ENCODE measurements at places on chromosomes 12 and 14.

DNA sequence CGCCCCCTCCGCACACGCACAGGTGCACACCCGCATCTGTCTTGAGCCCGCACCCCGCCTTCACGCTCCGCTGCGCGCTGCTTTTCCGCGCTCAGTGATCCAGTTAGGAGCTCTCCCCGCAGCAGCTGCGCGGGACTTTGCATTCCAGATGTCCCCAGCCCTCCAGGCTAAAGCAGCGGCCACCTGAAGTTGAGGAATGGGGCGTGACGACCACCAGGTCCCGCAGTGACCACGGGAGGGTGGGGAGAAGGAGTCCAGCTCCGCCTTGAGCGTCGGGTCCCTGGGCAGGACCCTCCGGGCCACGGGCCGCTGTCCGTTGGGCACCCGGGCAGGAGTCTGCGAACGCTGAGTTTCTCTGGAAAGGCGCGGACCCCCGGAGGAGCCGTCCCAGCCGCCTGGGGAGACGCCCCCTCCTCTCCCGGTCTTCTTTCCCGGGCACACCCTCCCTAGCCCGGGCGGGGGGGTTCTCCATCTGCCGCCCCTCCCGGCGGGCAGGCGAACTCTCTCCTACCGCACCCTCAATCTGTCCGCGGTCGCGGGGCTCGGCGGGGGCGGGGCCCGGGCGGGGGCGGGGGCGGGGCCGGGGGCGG lies 334 bp upstream of the TMEM132C start:
- no peak for DNase-seq

DNA sequence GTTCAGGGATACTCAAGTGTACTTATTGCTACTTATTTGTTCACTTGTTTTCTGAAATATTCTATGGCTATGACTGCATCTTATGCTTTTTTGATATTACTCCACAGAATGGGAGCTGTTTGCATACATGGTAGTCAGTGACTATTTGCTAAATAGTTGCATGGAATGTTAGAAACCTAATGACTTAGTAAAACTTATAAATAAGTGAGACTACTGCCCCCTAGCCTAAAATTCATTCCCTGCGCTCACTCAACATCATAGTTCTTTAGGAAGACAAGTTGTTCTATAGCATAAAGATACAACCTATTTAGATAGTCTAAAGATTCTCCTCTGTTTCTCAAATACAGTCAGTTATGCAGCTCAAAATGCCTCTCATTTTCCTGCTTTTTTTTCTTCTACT lies 305.5 kb downstream of the CEP128 start:
- DNase-seq, result peak; percentile 23

GRCh38 chr12:65696227-65696626 lies 128.1 kb upstream of the HMGA2 start:
- DNase-seq, result peak; percentile 64

GRCh38 chr14:25484235-25484634 lies 434.3 kb upstream of the STXBP6 start:
- no peak for DNase-seq

GRCh38 chr14:79325071-79325470 lies 886.2 kb downstream of the DIO2 start:
- no peak for DNase-seq

DNA sequence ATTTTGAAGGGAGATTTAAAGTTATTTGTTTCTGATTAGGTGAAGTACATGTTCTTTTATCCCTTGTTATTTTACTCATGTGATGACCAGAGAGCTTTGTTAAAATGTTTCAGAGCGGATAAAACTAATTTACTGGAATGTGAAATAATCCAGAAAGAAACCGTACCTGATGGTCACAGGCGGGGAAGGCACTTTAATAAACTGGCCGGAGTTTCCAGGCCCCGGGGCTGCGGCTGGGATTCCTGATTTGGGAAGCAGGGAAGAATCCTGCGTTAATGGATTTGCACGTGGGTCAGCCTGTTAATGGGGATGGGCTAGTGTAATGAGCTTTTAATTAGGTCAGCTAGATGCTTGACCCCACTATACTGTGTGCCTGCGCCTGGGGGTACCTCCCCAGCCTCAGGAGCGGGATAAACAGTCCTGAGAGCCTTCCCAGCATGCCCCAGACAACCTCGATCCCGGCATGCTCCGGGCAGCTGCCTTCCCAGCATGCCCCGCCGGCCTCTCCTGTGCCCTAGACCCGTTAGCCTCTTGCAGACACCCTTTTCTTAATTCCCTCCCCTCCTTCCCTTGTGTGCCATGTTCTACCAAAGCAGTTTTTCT lies 208.6 kb upstream of the CDKN3 start:
- no peak for DNase-seq

DNA sequence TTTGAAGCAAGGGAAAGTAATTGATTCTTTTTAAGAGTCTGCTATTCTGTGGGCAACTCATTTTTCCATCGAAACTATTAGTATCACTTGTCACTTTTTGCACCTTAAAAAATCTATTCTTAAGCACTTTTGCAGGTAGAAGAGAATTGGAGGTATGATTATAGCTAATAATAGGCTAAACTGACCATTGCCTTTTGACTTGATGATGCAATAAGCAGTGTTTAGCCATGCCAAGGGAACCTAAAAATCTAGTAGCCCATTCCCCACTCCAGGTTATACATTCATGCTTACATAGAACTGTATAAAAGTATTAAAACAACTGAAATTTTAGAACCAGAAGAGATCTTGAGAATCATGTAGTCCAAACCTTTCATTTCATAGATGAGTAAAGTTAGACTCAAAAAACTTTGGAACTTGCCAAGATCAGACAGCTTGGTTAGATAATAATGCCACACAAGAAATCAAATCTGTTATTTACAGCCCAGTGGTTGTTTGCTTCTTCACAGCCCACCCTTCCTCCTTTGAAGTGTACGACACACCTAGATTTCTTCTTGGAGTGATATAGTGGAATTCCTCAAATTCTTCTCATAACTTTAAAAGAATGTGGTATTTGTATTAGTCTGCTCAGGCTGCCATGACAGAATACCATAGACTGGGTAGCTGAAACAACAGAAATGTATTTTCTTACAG lies 21.7 kb upstream of the GARIN2 start:
- DNase-seq, result no peak

- no peak for DNase-seq
These were observed 17.2 kb downstream of the SAMD4A start for GRCh38 chr14:54584097-54584496.

GRCh38 chr12:42477941-42478340 lies 111.6 kb downstream of the PRICKLE1 start:
- DNase-seq, result no peak

GRCh38 chr12:87020071-87020470 lies 763.9 kb upstream of the MGAT4C start:
- peak; percentile 53 for DNase-seq

- no peak for DNase-seq
These were observed at the start of gene KRT4 for GRCh38 chr12:52813885-52814709. Gene KRT4 (minus strand): TSS chr12:52814116. CDS start chr12:52814058, 58 bp downstream.

DNA sequence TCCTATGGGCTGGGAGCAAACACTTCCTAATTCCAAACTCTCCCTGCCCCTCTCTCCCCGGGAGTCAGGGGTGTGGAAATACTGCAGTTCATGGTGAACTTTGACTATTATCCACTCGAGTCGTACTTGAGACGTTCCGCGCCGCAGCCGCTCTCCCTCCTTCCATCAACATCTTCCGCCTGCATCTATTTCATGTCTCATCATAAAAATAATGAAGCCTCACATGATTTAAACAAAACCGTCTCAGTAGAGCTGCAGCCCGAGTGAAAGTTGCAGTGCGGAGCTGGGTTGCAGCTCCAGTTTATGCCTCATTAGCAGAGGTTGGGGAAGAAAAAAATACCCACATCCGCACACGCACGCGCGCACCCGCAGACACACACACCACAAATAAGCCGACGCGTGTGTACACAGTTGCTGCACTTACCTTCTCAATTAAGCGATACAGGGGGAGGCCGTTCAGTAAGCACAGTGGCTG lies 283 bp downstream of the LMO3 start:
- peak; percentile 43 for DNase-seq

GRCh38 chr12:1131811-1132224 lies 140.8 kb downstream of the ERC1 start:
- no peak for DNase-seq

GRCh38 chr14:39827901-39828655 lies 395.8 kb upstream of the FBXO33 start:
- DNase-seq, result no peak

DNA sequence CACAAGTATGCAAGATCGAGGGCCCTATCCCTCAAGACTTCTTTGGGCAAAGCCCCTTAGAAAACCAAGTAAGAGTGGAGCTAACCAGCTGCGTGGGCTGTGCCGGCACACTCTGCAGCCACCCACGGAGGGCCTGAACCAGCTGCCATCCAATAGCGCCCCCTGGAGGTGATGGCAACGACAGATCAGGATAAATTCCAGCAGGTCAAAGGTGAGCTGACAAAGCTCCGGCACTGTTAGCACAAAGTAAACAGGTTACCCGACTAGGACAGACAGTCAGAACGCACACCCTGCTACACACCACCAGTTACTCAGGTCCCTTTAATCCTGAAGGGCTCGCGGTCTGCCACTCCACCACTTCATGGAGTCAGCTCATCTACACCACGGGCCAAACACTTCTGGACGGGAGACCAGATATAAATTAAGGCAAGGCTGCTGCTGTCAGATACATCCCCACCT lies 4.9 kb downstream of the ZBTB39 start:
- DNase-seq, result peak; percentile 77

DNA sequence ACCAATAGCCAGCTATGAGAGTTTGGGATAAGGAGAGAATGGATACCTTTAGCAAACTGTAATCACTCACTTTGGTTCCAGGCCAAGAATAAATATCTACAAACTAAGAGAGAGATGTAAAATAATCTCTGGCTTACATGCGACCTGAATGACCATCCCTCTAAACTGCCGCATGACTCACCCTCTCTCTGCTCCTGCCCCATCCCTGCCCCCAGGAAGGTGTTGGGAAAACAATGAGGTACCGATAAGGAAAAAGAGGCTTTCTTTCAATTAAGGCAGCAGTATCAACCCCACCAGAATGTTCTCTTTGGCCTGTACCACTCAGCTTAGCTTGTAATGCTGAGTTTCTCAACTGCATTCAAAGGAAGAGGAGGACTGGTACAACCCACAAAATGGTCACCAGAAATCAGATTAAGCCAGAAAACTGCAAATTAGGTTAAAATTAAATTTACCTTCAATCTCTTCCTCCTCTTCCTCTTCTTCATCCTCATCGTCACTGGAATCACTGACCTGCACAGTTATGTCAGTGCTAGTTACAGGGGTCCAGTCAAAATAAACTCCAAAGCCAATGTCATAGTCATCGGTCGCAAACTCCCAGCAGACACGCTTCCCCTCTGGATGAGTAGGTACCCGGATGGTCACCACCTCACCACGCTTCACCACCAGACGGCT lies 22.0 kb downstream of the GSTZ1 start:
- peak; percentile 48 for DNase-seq

DNA sequence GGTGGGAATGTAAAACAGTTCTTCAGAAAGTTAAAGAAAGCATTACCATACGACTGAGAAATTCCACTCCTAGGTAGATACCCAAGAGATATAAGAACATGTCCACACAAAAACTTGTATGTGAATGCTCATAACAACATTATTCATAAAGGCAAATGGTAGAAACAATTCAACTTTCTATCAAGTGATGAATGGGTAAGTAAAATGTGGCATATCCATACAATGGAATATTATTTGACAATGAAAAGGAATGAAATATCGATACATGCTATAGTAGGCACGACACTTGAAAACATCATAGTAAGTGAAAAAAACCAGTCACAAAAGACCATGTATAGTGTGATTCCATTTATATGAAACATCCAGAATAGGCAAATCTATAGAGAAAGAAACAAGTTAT lies 71.3 kb downstream of the GALNT8 start:
- no peak for DNase-seq

DNA sequence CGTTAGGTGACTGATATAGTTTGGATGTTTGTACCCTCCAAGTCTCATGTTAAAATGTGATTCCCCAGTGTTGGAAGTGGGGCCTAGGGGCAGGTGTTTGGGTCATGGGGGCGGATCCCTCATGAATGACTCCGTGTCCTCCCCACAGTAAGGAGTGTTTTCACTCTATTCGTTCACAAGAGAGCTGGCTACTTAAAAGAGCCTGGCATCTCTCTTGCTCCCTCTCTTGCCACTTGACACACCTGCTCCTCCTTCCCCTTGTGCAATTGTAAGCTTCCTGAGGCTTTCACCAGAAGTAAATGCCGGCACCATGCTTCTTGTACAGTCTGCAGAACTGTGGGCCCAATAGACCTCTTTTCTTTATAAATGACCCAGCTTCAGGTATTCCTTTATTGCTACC lies 2.6 kb downstream of the IFI27L2 start:
- DNase-seq, result no peak

- no peak for DNase-seq
These were observed 681.4 kb upstream of the FBXO33 start for GRCh38 chr14:40113671-40114070.

GRCh38 chr12:82225871-82226270 lies 132.3 kb downstream of the CCDC59 start:
- DNase-seq, result peak; percentile 49

DNA sequence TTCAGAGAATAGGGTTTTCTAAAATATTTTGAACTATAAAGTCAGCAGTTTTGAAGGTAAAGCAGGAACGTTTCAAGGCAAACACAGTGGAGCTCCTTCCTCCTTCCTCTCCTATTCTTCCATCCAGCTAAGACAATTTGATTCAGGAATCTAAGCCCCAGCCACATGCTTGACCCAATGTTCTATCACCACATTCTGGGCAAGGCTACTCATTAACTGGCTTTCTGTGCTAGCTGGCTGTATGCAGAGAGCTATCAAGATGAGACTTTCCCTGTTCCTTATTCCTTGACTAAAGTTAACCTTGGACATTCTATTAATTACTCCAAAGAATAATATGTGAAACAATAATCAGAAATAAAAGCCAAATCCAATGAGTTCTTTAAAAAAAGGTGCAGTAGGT lies 266.9 kb downstream of the NOVA1 start:
- DNase-seq, result no peak

- no peak for DNase-seq
These were observed 10.1 kb downstream of the PDE6H start for GRCh38 chr12:14982991-14983390.

- peak; percentile 74 for DNase-seq
These were observed 2.9 kb downstream of the RDH12 start for GRCh38 chr14:67704484-67705089.

DNA sequence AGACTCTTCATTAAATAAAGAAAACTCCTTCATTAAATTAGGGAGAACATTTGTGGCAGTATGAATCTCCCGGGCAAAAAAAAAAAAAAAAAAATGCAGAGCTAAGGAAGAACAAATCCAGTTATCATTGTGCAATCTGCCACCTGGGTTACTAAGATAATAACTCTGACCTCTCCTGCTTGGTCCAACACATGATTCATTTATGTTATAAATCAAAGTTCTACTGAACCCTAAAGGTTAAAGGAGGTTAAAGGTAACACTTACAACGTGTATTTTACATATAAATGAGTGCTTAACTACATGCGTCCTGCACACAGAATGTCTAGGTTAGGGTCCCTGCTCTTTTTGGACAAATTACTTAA lies 4.2 kb downstream of the TGFB3 start:
- peak; percentile 29 for DNase-seq
